Spinal cord (tissue), 10 donors: ENCODE measurements at places on chromosomes 3 and 15. TPM values are rescaled to one million over a fixed set of nuclear protein-coding genes. Genes with fewer than 3 reads are reported as not detected.

PPP2R3A gene
- 13.1 TPM for polyA plus RNA-seq

TNNC1 gene
- not detected for polyA plus RNA-seq

- no peak overlapping the region for H3K27ac ChIP-seq
- H3K4me3 ChIP-seq, result no peak overlapping the region
- H3K36me3 ChIP-seq, result no peaks in the 10 kb centered on the region
- H3K27me3 ChIP-seq, result no peaks in the 10 kb centered on the region
Observed at GRCh38 chr3:67916353-67916752, 261.9 kb upstream of the SUCLG2 start.

DNA sequence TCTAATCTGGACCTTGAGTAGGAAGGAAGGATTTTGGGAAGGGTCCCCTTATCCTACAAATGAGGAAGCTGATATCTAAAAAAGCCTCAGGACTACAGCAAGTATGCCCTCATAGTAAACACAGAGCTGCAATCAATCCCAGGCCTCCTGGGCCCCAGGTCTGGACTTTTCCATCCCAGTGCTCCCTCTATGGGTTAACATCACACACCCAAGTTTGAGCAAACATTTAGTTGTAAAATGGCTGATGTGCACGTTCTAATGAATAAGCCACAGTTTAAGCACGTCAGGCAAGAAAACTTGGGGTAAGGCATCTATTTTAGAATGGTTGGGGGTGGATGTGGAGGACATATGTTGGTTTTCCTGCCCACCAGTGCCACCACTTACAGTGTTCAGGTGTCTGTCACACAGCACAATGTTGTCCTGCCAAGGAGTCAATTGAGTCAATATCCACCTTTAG, 44.3 kb upstream of the UBE2E1 start:
- H3K27ac ChIP-seq, result no peak overlapping the region
- H3K27me3 ChIP-seq, result no peaks in the 10 kb centered on the region
- DNase-seq, result no peak
- H3K36me3 ChIP-seq, result no peaks in the 10 kb centered on the region
